Fibroblast of gingiva (primary cell): ENCODE measurements at places on chromosomes 13 and 19.
A peak's percentile ranks its signal among the peaks of the same experiment; 100 is the strongest.

DNA sequence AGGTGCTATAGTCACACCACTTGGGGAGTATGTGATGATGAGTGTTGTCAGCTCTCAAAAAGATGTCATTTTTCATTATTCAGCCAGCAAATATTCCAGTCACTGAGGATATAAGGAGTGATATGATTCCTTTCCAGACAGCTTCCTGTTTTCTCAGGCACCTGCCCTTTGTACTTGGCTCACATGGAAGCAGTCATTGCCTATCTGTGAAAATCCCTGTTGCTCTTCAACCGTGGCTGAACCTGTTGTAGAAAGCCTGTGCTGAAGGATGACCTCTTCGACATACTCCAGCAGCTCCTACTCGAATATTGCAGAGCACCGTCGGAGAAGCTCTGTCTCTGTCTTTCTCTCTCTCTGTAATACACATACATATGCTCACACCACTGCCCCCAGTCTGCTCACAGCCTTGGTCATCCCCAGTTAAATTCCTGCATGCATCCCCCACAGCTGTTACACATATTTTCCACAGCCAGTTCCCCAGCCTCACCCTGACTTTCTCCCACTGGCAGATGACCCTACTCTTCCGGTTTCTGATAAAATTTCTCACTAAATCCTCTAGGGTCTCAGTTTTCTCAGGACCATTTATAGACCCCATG lies 204.2 kb upstream of the ARGLU1 start:
- DNase-seq, result no peak

DNA sequence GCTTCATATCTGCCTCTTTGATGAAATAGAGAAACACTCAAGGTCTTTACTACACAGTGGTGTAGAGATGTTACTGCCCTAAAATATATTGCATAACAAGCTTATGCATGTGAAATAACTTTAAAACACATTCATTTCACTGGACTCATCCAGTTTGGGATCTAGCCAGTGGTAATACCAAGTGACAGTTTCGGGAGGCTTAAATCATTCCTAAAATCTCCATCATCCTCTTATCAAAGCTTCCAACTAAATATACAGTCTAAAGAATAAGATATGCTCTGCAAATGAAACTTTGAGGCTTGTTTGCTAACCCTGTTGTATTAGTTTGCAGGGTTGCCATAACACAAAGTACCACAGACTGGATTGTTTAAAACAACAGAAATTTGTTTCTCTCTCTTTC lies 52.8 kb downstream of the THSD1 start:
- peak; percentile 40 for DNase-seq

DNA sequence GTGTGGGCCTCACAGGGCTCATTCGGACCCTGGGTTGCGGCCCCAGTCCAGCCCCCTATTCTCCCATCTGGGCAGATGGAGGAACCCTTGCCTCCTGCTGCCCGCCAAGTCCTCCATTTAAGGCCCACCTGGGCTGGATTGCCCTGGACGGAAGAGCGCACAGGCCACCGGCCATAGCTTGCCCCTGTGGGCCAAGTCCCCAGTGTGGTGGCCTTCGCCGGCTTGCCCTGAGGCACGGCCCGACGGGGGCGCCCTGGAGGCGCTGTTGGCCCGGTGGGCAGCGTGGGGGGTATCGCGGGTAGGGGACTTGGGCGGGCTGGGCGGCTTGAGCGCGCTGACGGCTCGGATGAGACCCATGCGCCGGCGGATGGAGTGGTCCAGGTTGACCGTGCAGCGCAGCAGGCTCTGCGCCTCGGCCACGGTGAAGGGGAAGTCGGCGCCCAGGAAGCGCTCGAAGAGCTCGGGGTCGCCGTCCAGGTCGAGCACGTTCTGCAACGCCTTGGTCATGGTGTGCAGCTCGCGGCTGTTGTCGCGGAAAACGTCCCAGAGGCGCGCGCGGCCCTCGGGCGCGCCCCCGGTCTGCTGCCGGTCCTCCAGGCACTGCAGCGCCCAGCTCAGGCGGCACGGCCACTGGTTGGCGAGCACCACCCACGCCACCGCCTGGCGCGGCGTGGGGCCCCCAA lies 8.8 kb downstream of the NKPD1 start:
- no peak for DNase-seq

- no peak for DNase-seq
Measured at GRCh38 chr13:91546900-91547299, 148.5 kb downstream of the GPC5 start.

DNA sequence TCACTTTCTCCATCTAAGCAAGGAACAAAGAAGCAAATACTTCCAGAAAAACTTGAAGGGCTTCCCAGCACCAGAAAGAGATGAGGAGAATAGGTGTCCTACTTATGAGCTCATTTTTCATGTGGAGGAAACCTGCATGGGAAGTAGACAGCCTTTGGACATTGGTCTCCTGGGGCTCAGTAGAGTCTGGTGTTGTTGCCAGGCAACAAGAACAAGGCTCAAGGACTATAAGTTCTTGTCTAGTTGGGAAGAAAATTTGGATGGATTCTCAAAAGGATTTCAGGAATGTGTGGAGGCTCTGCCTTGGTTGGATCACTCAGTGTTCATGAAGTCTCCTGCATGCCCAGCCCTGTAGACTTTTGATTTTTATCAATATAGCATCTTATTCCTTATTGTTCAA lies 84.5 kb downstream of the MBNL2 start:
- peak; percentile 22 for DNase-seq

- peak; percentile 93 for DNase-seq
Measured at GRCh38 chr13:109655206-109655600, 131.2 kb downstream of the IRS2 start.

DNA sequence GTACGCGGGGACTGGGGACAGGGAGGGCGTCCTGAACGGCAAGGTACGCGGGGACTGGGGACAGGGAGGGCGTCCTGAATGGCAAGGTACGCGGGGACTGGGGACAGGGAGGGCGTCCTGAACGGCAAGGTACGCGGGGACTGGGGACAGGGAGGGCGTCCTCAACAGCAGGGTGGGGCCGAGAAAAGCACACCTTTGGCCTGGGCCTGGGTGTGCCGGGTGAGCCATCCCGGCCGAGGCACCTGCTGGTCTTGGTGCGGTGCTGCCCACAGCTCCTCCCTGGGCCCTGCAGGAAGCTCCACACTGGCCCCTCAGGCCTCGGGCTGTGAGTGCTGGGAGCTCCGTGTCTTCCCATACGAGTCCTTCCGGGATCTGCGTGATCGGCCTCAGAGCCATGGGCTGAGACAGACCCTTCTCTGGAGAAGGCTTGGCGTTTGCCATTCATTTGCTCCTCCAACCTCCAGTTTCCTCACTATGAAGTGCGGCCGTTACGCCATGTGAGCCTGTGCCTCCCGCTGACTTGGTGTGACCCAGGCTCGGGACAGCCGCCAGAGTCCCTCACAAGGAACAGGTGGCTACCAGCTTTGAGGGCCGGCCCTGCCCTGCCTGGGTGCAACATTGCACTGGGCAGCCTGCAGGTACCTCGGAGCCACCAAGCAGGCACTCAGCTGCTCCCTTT lies 7.8 kb upstream of the ZNF554 start:
- DNase-seq, result no peak

DNA sequence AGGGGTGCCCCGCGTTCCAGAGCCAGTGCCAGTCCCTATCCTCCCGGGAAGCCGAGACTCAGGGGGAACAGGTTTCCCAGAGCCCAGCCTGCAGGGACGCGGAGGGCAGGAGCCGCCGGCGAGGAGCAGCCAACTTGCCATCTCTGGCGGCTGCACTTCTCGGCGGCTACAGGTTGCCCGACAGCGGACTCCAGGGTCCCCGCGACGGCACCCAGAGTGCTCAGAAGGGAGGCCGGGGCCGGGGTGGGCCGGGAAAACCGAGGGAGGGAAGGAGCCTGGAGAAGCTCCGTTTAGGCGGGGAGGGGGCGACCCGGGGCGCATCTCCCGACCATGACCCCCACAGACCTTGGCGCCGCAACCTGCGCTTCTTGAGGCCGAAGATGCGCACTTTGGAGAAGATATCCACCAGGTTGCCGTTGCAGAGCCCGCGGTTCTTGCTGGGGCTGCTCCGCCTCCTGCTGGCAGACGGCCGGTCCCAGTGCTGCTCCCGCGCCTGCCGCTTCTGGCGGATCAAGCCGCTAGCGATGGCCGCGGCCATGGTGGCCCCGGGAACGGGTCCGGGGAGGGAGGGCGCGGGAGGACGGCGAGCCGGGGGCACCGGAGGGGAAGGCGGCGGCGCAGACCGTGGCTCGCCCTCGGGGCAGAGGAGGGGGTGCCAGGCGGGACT lies 463.8 kb downstream of the ITGBL1 start:
- DNase-seq, result peak; percentile 8

DNA sequence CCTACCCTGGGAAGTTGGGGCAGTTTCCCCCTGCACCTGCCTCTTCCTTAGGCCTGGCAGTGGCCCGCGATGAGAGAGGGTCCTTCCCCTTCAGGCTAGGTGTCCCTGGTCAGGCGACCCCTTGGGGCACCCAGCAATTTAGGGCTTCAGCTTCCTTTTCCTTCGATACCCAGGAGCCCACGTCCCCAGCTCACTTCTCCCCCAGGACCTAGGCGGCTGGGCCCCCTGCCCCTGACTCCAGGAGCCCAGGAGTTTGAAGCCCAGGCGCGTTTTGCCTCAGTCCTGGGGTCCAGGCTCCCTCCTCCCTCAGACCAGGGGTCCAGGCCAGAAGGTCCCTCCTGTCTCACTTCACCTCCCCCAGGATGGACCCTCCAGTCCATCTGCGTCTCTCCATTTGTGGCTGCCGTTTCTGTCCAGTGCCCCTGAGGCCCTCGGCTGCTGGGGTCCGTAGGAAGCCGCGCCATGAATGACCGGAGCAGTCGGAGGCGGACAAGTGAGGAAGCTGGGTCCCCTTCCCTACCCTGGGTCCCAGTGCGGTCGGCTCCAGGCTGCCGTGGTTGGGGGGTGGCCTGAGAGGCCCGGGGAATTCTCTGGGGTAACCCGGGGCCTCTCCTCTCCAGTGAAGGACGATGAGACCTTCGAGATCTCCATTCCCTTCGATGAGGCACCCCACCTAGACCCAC lies 714 bp downstream of the CCDC106 start:
- no peak for DNase-seq

DNA sequence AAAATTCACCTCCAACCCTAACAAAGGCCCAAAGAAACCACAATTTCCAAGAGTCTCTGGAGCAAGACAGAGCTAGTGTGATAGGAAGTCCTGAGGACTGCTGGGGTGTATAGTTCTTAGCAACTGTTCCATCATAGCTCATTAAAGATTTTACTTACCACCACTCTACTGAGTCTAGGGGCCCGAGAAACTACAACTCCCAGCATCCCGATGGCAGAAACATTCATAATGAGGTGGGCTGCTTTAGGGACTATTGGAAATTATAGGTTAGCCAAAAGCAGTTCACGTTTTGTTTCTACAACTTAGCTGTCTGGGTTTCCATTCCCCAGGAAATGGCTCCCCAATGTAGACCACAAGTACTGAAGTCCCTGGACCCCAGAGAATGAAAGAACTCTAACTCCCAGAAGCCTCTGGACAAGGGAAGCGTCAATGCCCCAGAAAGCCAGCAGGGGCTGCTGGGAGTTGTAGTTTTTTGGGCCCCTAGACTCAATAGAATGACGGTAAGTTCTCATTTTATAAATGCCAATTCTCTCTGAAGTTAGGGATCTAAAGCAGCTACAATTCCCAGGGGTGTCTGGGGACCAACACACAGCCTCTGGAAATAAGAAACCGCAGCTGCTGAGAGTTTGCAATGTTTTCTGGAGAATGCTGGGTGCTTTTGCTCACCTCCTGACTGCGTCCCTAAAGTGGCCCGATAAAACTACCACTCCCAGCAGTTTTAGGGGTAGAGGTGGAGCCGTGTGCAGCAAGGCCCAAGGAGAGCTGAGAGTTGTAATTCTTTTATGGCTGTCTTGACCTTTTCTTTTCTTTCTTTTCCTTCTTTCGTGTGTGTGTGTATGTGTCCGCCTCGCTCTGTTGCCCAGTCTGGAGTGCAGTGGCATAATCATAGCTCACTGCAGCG lies 11.1 kb downstream of the FTL start:
- DNase-seq, result no peak

- DNase-seq, result peak; percentile 95
Measured at GRCh38 chr13:48818495-48819356, 157.0 kb upstream of the FNDC3A start.

GRCh38 chr13:112769615-112770014 lies 79.8 kb downstream of the ATP11A start:
- DNase-seq, result no peak

- DNase-seq, result peak; percentile 54
Measured at GRCh38 chr19:1512671-1513498, at the start of gene ADAMTSL5. ADAMTSL5 (minus strand) TSS chr19:1513019; CDS start chr19:1510943, 2,076 bp downstream.

GRCh38 chr19:18100710-18101109 lies 3.1 kb downstream of the MAST3 start:
- no peak for DNase-seq

DNA sequence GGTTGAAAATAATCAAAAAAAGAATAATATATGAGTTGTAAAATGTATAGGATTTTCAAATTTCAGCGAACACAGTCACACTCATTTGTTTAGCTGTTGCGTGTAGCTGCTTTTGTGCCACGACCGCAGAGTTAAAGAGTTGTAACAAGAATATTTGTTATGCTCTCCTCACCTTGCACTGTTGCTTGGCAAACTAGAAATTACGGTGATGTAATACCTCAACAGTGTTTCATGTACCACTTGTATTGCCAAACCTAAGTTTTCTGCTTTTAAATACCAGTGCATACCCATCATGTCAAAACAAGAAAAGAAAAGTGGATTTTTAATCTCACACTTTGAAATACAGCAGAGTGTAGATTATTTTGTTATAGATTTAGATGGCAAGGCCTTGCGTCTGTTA lies 201.1 kb downstream of the NBEA start:
- DNase-seq, result no peak

DNA sequence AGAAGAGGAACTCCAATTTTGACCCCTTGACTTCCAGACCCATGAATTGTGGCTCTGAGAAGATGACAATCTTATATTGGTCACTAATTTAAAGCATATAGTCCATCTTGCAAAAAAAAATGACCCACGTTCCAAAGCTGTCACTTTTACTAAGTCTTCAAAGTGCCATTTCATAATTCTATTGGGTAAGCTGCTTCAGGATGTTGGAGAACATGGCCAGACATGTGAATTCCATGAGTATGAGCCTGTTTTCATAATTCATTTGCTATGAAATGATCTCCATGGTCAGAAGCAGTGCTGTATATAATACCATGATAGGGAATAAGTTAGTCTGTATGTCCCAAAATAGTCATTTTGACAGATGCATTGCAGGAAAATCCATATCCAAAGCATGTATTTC lies 1787.3 kb downstream of the SLITRK5 start:
- DNase-seq, result peak; percentile 18

DNA sequence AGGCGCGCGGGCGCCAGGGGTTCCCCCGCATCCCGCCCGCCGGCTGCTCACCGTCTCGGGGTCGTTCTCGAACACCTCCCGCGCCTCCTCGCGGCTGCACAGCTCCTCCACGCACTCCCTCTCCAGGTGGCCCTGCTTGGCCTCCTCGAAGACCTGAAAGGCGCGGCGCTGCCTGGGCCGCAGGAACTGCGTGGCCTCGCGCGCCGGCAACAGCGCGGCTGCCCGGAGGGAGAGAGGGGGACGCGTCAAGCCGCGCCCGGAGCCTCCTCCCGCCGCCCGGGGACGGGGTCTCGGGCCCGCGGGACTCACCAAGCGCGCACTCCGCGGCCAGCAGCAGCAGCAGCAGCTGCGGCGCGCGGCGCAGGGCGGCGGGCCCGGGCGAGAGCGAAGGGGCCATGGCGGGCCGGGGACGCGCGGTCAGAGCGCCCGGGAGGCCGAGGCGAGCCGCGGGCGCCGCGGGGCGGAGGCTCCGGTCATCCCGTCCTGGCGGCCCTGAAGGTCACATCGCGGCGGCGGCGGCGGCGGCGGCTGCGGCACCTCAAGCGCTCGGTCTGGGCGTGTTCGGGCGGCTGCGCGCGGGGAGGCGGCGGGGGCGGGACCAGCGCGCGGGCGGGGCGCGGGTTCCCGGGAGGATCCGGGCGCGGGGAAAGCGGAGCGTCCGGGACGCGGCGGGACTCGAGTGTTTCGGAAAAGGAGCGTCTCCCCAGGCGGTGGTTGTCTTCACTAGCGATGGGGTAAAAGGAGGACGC lies at the start of gene GAS6:
TSS of gene GAS6 (minus strand) at position 553 of the 749 bp plus-strand sequence. CDS start at position 397, 156 bp downstream.
- peak; percentile 49 for DNase-seq
